Stimulated activated CD4-positive, alpha-beta T cell treated with anti-CD3 and anti-CD28 coated beads, Interleukin-1b, Interleukin-23, amount 100 ng/mL, for 1 hour (primary cell): ENCODE measurements at places on chromosomes 5 and 9.

DNA sequence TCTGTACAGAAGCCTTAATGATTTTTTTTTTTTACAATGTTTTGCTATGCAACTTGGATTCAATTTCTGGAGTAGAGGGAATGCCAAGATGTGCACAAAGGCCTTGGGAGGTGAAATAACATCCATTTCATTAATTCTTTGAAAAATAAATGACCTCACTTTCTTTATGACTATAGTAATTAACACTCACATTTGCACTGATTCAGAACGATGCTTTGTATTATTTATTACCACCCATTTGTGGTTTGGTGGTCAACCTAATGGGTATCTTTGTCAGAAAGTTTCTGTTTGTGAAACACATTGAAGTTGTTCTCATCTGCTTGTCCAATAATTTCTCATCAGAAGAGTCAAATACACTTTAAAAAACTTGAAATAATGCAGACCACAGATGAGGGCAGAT, 169.3 kb downstream of the NTRK2 start:
- no peak for DNase-seq

DNA sequence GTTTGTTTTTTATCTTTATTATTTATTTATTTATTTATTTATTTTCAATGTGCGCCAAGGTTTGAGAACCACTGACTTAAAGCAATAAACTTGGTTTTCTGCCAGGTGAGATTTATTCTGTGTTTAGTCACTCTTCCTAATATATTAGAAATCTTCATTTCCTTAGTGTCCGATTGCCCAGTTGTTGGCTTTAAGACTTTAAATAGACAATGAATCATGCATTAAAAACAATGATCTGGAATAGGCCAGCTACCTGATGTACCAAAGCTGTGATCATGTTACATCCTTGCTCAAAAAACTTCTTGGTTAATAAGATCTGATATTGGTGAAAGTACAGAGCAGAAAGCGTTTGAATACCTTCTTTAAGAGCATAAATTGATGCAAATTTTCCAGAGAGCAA, 52.1 kb upstream of the ERBIN start:
- no peak for DNase-seq

DNA sequence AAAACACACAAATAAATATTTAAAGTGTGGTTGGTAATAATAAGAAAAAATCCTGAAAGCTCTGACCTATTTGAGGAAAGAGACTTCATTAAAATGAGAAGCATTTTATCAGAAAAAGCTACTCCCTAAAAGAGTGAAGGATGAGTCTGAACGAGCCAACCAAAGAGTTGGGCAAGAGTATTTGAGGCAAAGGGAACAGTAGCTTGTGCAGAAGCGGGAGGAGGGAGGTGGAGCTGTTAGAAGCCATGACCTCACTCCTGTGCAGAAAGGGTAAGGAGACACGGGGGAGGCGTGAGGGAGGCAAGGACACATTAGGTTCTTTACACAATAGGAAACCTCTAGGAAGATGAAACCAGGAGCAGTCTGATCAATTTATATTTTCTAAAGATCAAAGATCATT, 29.4 kb downstream of the SH3RF2 start:
- DNase-seq = no peak

DNA sequence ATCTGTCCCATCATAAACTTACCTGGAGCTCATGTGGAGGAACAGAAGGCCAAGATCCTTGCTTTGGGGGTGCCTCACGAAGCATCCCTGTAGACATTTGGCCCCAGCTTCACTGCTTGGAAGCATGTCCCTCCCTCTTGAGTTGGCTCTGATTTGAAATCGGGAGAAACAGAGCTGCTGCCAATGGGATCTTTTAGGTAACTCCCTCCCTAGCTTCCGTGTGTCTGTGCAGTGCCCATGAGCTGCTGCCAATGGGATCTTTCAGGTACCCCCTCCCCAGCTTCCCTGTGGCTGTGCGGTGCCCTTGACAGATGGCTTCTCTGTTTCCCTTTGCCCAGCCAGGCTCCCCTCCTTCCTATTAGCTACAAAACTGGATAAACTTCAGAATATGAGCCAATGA, 178.0 kb downstream of the NR3C1 start:
- no peak for DNase-seq

DNA sequence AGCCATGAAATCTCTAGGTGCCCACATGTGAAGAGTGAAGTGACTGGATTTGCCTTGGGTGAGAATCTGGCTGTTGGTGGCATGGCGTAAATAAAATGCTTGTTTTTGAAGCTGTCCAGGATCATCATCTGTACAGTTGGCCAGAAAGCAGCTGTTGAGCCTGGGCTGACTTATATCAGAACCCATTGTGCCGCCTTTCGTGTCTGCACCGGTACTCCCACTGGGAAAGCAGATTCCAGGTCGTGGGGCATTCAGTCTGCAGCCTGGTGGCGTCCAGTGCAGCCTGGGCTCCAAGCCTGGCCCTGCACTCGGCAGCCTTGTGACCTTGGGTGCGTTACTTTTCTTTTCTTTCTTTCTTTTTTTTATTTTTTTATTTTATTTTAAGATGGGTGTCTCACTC, 27.8 kb downstream of the PRRC2B start:
- no peak for DNase-seq

DNA sequence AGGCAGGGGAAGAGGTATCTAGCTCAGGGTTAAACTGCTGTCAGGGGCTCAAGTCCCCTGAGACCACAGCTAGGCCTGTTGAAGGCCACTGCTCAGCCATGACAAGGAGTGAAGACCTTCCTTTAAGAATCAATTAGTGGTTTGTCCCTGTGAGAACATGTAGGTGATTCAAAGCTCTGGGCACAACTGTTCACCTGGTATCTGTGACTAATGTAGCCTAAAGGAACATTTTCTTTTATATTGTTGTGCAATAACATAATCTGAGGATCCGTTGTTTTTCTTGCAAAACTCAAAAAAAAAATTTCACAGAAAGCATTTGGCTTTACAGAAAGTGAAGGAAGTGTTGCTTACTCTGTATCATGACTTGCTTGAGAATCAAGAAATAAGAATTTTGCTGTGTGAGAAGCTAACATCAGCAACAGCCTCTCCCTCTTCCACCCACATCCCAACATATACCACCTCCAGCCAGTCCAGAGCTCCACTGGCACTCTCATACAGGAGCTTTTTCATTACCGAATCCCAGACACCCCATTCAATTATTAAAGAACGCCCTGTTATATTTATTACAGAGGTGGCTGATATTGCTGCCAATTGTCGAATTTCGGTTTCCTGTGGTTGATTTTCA, 807.0 kb downstream of the TLE4 start:
- DNase-seq = no peak

DNA sequence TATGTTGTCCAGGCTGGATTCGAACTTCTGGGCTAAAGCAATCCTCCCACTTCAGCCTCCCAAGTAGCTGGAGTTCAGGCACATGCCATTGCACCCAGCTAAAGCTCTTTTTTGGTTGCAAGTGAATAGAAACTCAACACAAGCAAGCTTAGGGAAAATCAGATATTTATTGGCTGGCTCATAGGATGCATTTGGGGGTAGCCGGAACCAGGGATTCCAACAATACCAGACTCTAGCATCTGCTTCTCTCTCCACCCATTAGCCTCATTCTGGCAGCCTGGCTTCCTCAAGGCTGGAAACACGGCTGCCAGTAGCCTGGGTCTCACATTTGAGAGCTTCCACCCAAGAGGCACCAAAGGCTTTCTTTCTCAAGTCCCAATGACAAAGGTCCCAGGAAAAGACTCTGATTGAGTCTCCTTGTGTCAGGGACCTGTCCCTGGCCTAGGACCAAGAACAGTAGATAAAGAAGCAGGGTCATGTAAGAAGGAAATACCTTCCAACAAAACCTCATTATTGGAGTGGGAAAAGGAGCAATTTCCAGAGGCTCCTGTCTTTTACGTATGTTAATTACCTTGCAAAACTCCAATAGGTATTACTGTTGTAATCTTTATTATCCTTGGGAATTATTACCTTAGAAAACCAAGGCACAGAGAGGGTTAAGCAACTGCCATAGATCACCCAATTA, 23.0 kb upstream of the B4GALT1 start:
- DNase-seq = no peak

DNA sequence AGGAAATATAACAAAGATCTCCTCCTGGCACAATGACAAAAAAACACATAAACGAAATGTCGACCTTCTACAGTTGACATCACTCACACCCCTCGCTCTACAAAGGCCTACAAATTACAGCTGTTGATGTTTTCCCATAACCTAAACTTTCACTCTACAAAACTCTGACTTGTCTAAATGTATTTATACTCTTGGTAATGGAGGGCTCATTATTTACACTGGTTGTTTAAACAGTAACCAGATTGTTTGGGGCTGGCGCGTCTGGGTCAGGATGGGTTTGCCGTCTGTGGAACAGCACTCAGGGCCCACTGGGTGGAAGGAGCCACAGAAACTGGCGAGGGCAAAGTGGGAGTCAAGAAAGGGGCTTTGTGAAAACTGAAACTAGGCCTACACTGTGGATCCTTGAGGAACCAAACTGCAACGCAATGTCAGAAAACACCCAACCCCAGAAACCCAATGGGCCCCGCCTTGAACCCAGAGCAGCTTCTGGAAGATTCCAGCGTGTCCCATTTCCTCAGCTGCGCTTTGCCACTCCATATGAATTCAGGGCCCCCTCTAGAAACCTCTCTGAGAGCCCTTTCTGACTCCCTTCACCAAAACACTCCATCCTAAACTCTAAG, 136.7 kb downstream of the ROR2 start:
- no peak for DNase-seq

DNA sequence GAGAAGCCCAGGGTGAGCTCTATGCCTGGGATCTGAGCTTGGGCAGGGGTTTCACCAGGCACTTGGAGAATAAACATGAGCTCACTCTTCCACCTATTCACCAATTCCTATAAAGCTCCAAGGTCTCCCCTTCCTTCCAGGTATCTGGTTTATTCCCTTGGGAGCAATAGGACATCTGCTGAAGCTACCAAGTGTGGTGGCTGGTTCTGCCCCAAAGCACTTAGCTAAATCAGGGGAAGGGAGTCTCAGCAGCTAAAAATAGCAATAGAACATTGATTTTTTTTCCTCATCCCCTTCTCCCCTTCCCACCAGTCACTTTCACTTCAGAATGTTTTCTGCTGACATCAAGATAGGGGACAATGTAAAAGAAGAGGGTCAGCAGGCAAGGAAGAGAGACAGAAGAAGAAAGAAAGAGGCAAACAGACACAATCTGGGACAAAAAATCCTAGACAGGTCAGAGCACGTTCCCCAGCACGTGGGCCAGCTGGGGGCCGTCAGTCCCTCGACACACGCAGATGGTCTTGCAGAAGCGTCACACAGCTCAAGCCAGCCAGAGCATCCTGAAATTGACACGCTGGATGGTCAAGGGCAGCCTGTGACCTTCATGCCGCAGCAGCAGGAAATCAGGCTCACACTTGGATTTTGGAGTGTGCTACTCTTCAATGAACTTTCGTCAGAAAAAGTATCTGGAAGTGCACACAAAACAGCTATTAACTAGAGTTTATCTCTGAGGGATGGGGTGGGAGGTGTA, 176.0 kb downstream of the ZNF608 start:
- DNase-seq = no peak

- DNase-seq = no peak
Measured at GRCh38 chr5:159034083-159034824, 65.5 kb downstream of the EBF1 start.
